ELR (cell line): ENCODE measurements at places on chromosomes 3 and 15.

- no peak for DNase-seq
Observed at GRCh38 chr3:123447749-123448517, 957 bp downstream of the ADCY5 start.

GRCh38 chr15:36645106-36645505 lies 65.7 kb downstream of the CDIN1 start:
- DNase-seq = peak; percentile 33

DNA sequence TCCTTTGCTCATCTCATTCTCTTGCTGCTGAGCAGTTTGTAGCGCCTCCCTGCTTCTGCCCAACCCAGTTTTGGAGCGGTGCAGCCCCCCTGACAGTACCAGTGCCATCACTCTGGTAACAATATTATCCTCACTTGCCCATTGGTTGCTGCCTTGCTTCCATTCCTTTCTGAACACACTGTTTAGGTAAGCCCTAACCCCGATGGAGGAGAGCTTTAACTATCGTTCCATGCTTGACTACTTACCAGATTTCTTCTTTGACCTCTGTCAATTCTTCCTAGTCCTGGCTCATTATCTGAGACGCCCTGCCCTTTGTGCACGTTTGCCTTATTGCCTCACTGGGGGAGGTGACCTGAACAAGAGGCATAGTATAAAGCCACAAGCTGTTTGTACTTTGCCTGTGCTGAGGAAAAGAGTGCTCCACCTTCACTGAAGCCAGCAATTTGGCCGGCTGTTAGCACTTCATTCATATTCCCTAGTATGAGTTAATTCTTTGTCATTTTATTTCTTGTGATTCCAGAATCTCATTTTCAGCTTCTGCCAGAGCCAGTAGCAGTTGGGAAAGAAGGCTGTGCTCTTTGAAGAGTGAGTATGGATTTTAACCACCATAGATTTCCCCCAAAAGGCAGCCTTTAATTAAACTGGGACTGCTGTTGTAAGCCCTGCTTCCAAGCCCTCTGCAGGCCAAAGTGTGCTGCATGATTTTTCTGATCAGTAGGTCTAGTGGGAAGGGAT lies 11.9 kb downstream of the ABHD6 start:
- no peak for DNase-seq

DNA sequence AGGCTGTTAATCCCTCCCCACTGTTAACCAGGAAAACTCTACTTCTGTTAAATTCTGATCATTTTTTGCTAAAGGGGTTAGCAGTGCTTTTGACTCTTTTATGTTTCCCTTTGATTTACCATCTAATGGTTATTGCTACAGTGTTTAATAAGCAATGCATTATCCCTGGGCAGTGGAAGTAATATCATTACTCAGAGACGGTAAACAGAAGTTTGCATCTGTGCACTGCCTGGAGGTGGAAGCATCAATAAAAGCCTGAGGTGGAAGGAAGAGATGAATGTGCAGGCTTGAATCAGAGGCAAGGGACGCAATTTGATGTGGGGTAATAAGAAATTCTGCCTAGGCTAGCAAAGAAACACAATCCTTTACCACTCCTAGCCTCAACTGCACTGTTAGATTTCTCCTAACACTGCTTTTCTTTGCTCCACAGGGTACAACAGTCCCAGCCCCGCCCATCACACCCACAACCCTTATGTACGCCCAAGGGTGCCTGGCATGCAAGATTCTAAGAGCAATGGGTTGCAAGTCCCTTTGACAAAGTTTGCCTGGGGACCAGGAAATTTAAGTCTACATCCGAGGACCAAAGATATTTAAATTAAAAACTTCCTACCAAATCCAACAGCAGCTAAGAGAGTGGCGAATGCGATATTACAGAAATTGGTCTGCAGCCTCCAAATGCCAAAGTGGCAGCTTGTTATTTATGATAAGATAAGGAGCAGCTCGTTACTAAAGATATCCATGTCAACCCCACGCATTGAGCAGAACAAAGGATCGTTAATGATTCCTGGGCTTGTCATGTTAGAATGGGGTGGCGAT lies 261.4 kb downstream of the FHIT start:
- DNase-seq = no peak

DNA sequence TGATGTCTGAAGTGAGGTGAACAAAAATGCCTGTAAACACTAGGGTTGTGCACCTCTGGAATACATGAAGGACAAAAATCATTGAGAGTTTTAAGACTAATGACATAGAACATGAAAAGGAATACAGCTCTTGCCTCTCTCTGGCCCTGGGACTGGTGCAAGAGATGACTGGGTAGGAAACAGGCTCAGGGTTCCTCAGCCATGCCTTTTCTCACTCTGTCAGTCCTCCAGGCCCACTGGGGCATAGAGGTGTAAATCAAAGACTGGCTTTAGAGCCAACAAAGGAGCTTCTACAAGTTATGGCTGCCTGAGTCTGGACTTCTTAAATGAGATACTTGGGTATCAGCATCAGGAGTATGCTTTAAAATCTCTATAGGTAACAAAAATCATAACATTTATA lies 554.7 kb upstream of the KCNMB2 start:
- DNase-seq = no peak

DNA sequence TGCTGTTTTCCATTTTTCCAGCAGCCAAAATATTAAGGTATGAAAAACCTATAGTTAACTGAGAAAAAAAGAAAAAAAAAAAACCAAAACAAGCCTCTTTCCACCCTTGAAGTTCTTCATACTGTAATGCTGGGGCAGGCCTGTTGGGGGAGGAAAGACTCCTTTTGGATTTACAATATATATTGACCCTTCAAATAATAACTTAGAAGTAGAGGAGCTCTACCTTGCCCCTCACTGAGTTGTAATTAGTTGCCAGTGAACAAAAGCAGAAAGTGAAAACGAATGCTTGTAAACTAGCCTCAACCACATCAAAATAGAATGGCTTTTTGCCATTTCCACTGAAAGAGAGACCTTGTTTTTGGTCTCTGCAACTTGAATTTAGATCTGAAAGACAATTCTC lies 326.6 kb downstream of the NR2F2 start:
- DNase-seq = peak; percentile 2

- DNase-seq = no peak
Observed at GRCh38 chr15:62653122-62653521, 389.4 kb upstream of the TPM1 start.

GRCh38 chr3:127785711-127786265 lies 36.5 kb downstream of the MGLL start:
- DNase-seq = no peak

DNA sequence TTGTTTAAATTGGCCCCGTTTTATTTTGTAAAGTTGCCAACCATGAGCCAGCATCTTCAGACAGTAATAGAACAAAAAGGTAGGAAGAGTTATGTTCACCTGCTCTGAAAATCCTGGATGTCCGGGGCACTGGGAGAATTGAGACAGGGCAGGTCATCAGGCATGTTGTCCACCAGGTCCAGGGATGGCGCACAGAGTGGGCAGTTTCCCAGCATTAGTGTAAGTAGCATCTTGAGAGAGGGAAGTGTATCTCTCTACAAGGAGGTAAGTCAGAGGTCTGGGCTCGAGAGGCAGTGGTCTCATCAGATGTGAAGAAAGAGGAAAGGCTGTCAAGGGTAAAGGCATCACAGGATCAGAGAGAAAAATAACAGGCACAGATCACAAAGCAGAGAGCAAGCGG lies 339.4 kb downstream of the CLSTN2 start:
- DNase-seq = no peak

GRCh38 chr3:120853416-120853815 lies 54.6 kb upstream of the STXBP5L start:
- DNase-seq = no peak

- no peak for DNase-seq
Observed at GRCh38 chr15:99504071-99504822, 61.5 kb upstream of the MEF2A start.
